ENCODE measurements at places on chromosomes 4 and X. TPM values are rescaled to one million over a fixed set of nuclear protein-coding genes. Genes with fewer than 3 reads are reported as not detected.

The TCEAL9 gene
- 40.8 TPM for total RNA-seq

GRCh38 chr4:145812919-145813318 is 125.7 kb downstream of the ZNF827 start:
- DNase-seq, result peak; percentile 83

DNA sequence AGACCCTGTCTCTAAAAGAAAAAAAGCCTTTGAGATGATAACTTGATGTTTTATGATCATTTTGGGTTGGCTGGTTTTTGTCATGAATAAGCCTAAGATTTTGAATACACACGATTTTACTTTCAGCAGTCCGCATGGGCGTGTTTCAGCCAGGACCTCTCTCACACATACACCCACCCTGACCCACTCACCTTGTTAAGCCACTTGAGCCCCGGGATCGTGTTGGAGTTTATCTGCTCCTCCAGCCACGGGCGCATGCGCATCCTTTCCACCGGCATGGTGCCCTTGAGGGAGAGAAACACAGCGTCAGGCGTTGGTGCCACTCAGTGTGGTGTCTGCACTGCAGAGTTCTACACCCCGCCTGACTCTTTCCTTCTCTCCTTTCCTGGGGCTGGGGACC is 45.6 kb downstream of the IRF2 start:
- DNase-seq, result no peak

The BST1 gene
- total RNA-seq, result 0.43 TPM

DNA sequence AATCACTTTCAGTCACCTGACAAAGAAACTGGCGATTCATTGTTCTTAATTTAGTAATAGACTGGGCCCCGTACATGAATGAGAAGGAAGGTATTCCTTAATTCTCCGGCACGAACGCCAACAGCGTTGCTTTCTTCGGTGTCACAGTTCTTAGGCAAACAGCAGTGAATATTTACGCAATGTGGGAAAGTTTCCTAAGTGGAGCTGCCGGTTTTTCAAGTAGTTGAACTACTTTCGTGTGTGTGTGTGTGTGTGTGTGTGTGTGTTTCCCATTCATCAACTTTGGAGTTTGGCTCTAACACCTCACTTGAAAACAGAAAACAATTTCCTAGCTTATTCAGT is 651 bp downstream of the NXT2 start:
- no peak for DNase-seq

DNA sequence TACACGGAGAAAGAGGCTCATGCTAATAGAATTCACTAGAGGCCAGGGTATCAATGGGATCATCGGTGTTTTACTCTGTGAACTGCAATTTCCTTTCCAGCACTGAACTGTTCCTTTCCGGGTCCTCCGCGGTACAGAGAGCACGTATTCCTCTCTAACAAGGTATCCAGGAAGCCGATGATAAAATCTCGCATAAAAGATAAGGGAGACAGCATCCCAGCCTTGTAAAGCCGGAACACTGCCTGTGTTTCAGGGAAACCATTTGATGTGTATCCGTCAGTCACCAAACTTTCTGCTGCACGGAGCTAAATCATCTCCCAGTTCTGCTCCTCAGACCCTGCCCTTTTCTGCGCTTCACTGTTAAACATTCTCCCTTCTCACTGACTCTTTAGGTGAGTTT is 54.0 kb downstream of the ING2 start:
- no peak for DNase-seq

All from HT1080 (cell line).